ENCODE measurements at places on chromosomes 7 and 10.

GRCh38 chr10:100346351-100346764 lies 675 bp upstream of the SCD start:
- no peak for DNase-seq

GRCh38 chr10:131205556-131205955 lies 106.0 kb downstream of the TCERG1L start:
- DNase-seq = no peak

- no peak for DNase-seq
These were observed 986 bp downstream of the NRP1 start for GRCh38 chr10:33333260-33334101.

DNA sequence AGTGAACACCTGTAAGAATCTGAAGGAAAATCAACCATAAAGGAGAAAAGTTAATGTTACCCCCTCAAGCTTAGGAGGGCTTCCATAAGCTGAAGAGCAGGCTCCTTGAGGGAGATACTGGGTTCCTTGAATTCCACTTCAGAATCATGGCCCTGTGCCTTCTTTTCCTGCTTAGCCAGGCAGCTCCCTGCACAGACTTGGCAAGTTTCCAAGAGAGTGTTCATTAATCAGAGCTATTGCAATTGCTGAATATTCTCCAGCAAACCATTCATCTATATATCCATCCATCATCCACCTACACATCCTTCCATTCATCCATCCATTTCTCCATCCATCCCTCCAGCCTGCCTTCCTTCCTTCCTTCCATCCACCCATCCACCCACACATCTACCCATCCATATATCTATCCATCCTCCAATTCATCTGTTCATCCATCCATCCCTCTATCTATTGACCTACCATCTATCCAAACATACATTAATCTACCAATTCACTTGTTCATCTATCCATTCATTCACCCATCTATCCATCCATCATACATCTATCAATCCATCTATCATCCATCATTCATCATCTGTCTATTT lies 574.4 kb downstream of the PTPRN2 start:
- DNase-seq = no peak

GRCh38 chr10:620417-620816 lies 69.1 kb downstream of the DIP2C start:
- no peak for DNase-seq

GRCh38 chr10:72316748-72317435 lies 37.8 kb downstream of the DNAJB12 start:
- DNase-seq = no peak

DNA sequence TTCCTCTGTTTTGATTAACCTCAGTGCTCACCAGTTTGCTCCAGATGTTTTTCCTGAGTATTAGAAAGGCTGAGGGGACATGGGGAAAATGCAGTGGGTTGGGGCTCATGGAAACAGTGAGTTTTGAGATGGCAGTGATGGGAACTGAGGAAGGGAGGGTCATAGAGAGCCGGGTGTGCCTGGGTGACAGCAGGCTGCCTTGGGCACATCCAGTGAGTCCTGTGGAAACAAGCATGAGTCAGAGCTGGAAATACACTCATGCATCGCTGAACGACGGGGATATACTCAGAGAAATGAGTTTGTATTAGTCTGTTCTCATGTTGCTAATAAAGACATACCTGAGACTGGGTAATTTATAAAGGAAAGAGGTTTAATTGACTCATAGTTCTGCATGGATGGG lies 202.2 kb downstream of the TMEM178B start:
- no peak for DNase-seq

DNA sequence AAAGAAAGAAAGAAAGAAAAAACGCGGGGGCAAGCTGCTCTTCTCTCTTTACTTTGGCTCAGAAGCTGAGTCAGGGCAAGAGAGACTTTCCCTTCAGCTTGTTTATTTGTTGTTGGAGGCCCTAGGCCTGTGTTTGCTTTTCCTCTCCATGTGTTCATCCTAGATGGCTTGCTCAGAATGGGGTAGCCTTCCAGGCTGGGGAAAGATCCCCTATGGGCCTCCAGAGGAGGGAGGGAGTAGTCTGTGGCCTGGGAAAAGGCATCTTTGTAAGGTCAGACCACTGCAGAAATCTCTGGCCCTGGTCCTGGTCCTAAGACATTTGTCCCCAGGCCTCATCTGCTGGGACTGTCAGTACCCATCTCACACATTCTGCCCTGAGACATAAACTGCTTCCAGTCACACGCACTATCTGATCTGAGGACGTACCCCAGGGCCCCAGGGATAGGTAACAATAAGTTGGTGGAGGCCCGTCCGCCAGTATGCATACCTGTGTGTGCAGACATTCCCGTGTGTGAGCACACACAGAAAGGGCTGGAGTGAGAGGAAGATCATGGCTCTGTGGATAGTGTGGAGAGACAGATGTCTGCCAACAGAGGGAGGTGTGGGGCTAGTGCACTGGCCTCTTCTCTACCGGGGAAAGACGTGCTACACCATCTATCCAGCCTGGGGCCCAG lies 4.9 kb upstream of the SCD start:
- DNase-seq = no peak

DNA sequence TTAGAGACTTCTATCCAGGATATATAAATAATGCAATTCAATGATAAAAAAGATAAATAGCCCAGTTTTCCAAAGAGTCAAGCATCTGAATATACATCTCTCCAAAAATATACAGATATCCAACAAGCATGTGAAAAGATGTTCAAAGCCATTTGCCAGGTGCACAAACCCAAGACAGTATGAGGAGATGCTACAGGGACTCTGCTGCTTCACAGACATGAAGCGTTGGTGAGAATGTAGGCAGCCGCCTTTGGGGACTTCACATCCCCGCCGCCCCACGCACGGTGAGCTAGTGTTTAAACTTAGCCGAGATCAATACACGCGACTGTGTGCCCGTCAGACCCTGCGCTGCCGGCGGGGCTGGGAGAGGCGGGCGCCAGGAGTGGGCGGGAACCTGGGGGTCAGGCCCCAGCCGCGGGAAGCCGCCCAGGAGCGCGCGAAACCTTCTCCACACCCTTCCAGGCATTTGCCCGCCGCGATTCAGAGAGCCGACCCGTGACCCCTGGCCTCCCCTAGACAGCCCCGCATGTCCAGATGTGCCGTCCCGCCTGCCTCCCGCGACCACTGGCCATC lies 927 bp upstream of the ALOX5 start:
- no peak for DNase-seq

- DNase-seq = peak; percentile 81
These were observed 566.0 kb downstream of the SUGCT start for GRCh38 chr7:40700653-40701421.

DNA sequence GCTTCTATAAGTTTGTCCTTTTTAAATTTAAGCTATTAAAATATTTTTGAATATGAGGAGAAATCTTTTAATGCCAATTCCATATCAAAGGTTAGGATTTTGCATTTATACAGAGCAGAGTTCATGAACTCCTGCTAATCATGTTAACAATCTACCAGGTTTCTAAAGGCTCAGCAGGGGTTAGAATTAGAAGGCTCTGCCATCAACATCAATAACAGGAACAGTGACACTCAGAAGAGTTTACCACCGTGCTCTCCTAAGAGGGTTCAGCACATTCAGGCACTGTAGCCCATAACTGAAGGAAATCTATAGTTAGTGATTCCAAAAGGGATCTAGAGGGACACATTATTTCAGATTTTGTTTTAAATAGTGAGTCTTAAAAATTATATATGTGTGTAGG lies 100.1 kb downstream of the HOXA1 start:
- DNase-seq = no peak

DNA sequence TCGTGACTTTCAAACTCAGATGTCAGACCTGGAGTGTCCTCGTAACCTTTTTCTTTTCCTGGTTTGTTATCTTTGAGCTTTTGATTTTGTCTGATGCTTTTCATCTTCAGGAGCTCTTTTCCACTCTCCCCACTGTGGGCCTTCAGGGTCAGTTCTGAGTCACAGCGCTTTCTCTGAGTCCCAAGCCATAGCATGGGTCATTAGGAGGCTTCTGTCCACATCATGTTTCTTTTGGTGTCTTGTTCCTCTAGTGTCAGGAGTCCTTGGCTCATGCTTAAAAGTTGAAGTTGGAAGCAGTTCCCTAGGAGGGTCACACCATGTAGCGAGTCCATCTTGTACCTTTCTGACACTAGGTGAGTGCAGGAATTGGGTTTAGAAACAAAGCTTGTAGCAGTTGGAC lies 40.3 kb downstream of the DAGLB start:
- DNase-seq = no peak

- no peak for DNase-seq
These were observed 2.5 kb downstream of the SLK start for GRCh38 chr10:103969436-103969835.

DNA sequence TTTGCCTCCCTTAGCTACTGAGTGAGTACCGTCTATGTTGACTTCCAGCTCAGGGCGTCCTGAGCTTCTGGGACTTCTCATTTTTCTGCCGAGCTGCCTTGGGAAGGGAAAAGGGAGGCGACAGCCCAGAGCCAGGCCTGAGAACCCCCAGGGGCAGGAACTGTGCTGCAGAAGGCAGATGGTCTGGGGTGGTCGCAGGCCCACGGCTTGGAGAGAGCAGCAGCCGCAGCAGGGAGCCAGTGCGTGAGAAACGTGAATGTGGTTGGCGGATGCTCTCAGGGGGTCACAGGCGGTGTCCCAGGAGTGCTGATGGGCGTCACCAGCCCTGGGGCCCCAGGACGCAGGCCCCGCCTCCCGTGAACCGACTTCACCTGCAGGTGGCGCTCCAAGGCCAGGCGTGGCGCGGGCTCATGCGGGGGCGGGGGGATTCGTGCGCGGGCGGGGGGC lies 9.2 kb upstream of the PWWP2B start:
- no peak for DNase-seq

- no peak for DNase-seq
These were observed 24.5 kb downstream of the OGDHL start for GRCh38 chr10:49737474-49738201.

DNA sequence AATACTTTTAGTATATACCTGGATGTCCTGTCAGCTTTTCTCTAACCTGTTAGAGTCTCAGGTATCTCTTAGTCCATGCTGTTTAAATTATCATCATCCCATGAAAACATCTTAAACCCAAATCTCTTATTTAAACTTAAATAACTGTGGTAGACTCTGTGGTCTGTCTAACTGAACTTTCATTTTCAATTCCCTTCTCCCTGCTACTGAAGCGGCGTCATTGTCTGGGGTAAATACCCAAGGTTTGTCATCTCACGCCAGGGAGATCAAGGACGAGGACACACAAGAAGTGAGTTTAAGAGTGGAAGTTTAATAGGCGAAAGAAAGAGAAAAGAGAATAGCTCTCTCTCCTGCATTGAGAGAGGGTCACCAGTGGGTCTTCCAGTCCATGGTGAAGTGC lies 804.4 kb upstream of the CELF2 start:
- no peak for DNase-seq

GRCh38 chr7:939843-940242 lies 14.6 kb downstream of the ADAP1 start:
- no peak for DNase-seq

DNA sequence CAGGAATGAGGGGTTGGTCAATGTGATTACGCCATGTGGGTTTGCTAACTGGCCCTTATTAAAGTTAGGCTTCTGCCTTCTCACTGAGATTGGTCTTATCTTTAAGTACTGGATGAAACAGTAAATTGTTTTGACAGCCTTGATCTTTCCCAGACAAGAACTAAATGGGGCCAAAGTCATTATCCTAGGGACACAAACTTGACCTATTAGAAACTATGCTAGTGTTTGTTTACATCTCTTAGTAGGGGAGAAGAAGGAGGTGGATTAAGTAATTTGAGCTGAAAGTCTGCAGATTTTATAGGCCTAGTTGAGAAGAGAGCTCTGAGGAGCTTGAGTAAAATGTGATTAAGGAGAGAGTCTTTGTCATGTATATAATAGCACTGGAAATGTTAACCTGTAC lies 386.9 kb downstream of the HTR7 start:
- no peak for DNase-seq

GRCh38 chr10:89643431-89643811 lies 1.6 kb downstream of the PANK1 start:
- no peak for DNase-seq

DNA sequence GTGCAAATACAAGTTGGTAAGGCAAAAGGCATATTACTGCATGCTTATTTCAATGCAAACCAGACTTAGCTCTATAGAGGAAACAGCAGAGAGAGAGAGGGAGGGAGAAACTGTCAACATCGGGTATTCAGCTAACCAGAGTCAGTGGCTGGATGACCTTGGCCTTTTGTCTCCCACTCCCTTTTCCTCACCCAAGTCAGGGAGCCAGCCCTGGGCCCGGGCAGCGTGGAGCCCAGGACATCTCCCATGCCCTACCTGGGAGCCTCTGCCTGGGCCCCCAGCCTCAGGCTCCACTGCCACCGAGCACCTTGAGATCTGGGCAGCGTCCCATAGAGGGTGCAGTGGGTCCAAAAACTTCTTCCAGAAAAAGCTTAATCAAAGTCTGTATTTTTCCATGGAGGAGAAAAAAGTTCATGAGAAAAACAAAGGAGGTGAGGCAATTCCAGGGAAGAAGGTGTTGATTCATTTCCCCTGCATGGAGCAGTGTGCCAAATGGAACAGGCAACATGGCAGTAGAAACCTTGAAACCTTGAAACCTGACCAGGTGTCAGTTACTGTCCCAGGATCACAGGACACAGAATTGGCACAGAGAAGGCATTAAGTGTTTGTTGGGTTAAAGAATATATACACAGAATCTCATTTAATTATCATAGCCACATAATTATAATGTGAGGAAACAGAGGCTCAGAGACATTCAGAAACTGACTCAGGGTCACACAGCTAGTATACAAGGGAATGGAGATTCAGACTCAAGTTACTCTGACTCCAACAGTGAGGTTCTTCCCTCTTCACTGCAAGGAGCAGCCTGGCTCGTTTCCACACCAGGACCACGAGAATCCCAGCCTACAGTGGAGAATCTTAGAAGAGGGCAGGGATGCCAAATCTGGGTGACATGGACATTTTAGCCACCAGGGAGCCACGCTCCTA lies 5.8 kb upstream of the NCOA4 start:
- DNase-seq = no peak

- no peak for DNase-seq
These were observed 25.9 kb downstream of the PRKG1 start for GRCh38 chr10:51100221-51100620.

DNA sequence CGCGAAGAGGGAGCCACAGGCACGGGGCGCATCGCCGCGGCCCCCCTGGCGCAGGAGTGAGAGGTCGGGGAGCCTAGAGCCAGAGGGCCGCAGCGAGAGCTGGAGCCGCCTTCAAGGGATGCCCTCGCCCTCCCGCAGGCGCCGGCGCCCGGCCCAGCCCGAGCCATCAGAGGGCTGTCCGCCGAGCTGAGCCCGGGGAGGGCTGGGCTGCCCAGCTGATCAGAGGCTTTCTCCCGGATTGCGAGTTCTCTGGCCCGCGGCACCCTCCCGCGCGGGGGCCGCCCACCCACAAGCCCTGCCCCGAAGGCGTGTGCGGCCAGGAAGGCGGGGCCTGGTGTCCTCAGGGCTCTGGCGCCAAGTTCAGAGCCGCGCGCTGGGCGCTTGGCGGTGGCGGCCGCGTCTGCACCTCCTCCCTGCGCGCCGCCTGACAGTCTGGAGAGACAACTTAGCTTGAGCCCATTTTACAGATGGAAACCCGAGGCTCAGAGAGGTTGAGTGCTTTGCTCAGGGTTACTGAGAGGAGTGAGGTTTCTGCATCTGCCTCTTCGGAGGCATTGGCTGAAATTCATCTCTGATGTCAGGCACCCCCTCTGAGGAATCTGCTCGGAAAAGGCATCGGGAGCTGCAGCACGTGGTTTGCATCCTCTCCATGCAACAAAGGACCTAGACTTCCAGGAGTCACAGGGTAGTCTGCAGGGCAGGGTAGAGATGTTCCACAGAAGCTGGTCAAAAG lies 3.8 kb upstream of the ANTXRL start:
- no peak for DNase-seq

GRCh38 chr7:74104702-74105101 lies 21.1 kb downstream of the LIMK1 start:
- DNase-seq = no peak

- no peak for DNase-seq
These were observed 19.9 kb upstream of the HOXA13 start for GRCh38 chr7:27219821-27220220.
